M059J (cell line): ENCODE measurements at places on chromosomes 4 and X.

- peak; percentile 67 for DNase-seq
Measured at GRCh38 chr4:145012841-145013240, 85.2 kb downstream of the ANAPC10 start.

- no peak for DNase-seq
Measured at GRCh38 chr4:4358093-4358854, 28.6 kb upstream of the NSG1 start.

DNA sequence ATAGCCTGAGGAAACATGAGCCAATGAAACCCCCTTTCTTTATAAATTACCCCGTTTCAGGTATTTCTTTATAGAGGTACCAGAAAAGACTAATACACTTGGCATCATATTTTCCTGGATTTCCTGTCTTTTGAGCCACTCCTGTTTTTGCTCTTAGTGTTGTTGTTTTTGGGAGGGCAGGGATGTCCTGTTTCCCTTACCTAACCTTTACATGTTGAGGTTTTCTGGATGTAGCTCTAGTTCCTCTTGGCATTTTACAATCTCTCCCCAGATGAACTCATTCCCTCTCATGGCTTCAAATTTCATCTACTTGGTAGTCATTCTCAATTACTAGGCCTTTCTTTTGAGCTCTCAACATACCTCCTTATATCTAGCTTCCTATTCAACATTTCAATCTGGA is 104.1 kb upstream of the MAB21L2 start:
- no peak for DNase-seq

- DNase-seq = no peak
Measured at GRCh38 chr4:134328741-134329140, 127.2 kb upstream of the PABPC4L start.
